Activated CD4-positive, alpha-beta memory T cell treated with anti-CD3 and anti-CD28 coated beads, Interleukin-2, amount 10 ng/mL, durations not matched to agents 7 days and 5 days (primary cell): ENCODE measurements at places on chromosomes 13 and 19. TPM values are rescaled to one million over a fixed set of nuclear protein-coding genes. Genes with fewer than 3 reads are reported as not detected.

GRCh38 chr13:72164811-72165210 is 297.8 kb upstream of the DACH1 start:
- no peak for DNase-seq
- H3K27ac ChIP-seq: no peak overlapping the region
- H3K27me3 ChIP-seq: no peaks in the 10 kb centered on the region
- H3K4me3 ChIP-seq: no peak overlapping the region
- no peaks in the 10 kb centered on the region for H3K4me1 ChIP-seq
- H3K36me3 ChIP-seq: no peaks in the 10 kb centered on the region

GRCh38 chr19:3458229-3459088 is 21.9 kb downstream of the SMIM24 start:
- no peaks in the 10 kb centered on the region for H3K36me3 ChIP-seq
- no peak overlapping the region for H3K27ac ChIP-seq
- H3K4me1 ChIP-seq: peaks cover 2% of the 10 kb centered on the region
- no peak for DNase-seq
- no peaks in the 10 kb centered on the region for H3K27me3 ChIP-seq
- H3K4me3 ChIP-seq: no peak overlapping the region

GRCh38 chr13:105848494-105848893 is 687.0 kb downstream of the EFNB2 start:
- no peaks in the 10 kb centered on the region for H3K36me3 ChIP-seq
- no peak overlapping the region for H3K4me3 ChIP-seq
- no peak for DNase-seq
- H3K27me3 ChIP-seq: no peaks in the 10 kb centered on the region
- H3K27ac ChIP-seq: no peak overlapping the region

- peaks cover 2% of the 10 kb centered on the region for H3K27me3 ChIP-seq
- H3K4me3 ChIP-seq: peak overlapping the region; percentile 89
- DNase-seq: peak; percentile 93
- H3K4me1 ChIP-seq: peaks cover 39% of the 10 kb centered on the region
- peaks cover 60% of the 10 kb centered on the region for H3K36me3 ChIP-seq
These were observed 703 bp upstream of the PLEKHG2 start for GRCh38 chr19:39411832-39412099.

- DNase-seq: no peak
- H3K27me3 ChIP-seq: no peaks in the 10 kb centered on the region
- H3K4me1 ChIP-seq: no peaks in the 10 kb centered on the region
- H3K36me3 ChIP-seq: no peaks in the 10 kb centered on the region
These were observed 13.2 kb downstream of the FREM2 start for GRCh38 chr13:38700051-38700450.

GRCh38 chr13:59790626-59791025 is 373.1 kb downstream of the DIAPH3 start:
- no peaks in the 10 kb centered on the region for H3K36me3 ChIP-seq
- no peaks in the 10 kb centered on the region for H3K27me3 ChIP-seq
- no peak overlapping the region for H3K4me3 ChIP-seq
- no peak overlapping the region for H3K27ac ChIP-seq

DNA sequence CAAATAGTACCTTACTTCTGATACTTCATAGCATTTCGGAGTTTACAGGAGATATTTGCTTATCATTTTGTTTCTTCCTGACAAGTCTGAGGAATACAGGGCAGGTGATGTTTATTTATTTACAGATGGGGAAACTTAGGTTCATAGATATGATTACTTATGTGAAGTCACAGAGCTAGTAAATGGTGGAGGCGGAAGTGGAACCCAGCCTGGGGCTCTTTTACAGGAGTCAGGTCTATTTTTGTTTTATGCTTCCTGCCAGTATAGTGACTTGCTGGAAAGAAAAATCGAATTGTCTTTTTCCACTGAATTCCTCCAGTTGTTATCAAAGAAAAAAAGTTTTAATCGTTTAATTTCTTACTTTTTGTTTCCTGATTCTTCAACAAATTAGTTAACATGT is 66.5 kb downstream of the DGKH start:
- peaks cover 6% of the 10 kb centered on the region for H3K36me3 ChIP-seq
- H3K4me1 ChIP-seq: peaks cover 5% of the 10 kb centered on the region
- no peaks in the 10 kb centered on the region for H3K27me3 ChIP-seq
- DNase-seq: no peak
- H3K4me3 ChIP-seq: no peak overlapping the region

DNA sequence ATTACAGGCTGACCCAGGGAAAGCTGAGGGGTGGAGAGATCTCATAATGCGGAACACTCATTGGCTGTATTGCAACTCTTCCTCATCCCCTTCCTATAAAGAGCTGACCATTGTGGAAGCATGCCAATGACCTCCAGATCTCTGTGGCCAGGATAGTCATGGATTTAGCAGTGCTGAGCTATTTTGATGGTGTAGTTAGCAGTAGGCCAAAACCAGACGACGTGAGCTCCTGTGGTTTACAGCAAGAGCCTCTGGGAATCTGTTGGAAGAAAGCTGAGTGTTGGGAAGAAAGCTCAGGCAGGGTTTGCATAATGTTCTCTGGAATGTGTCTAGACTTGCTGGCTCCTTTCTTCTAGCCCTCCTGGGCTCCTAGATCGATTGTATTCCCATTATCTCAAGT is 187.5 kb upstream of the GPC6 start:
- H3K4me3 ChIP-seq: no peak overlapping the region
- no peak overlapping the region for H3K27ac ChIP-seq
- H3K4me1 ChIP-seq: no peaks in the 10 kb centered on the region
- DNase-seq: no peak
- H3K27me3 ChIP-seq: no peaks in the 10 kb centered on the region

DNA sequence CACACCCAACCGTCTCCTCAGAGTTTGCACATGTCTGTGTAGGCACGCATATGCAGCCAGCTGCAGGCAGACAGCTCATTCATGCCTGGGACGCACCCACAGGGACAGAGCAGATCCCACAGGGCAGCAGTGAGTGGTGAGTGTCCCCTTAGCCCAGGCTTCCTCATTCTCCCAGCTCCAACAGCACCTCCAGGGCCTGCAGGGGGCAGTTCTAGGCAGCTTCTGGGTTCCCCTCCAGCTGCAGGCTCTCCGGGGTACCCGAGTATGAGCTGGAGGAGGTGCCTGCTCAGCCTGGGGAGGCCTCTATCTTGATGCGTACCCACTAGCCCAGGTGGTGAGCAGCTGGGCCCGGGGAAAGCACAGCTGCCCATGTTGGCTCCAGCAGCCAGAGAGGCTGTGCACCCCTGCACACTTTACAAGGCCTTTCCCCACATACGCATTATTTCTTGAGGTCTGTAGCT is 1.3 kb upstream of the SHANK1 start:
- no peaks in the 10 kb centered on the region for H3K36me3 ChIP-seq
- peaks cover 15% of the 10 kb centered on the region for H3K4me1 ChIP-seq

DNA sequence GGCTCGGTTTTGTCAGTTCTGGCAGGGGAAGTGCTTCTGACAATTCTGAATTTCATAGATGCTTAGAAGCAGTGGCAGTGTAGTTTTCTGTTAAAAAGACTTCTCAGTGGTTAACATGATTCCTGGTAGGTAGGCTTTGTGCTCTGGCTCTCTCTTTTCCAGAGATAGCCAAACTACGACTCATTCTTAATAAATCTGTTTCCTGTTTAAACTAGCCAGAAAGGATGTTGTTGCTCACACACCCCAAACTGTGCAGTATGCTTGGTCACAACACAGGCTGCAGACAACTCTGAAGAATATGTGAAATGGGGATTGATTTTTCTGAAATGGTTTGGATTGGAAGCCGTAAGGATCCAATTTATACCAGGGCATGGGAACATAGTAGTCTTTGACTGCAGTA is 711.5 kb downstream of the PCDH17 start:
- H3K4me1 ChIP-seq: no peaks in the 10 kb centered on the region
- no peak for DNase-seq
- no peaks in the 10 kb centered on the region for H3K27me3 ChIP-seq
- no peak overlapping the region for H3K27ac ChIP-seq
- no peaks in the 10 kb centered on the region for H3K36me3 ChIP-seq

DNA sequence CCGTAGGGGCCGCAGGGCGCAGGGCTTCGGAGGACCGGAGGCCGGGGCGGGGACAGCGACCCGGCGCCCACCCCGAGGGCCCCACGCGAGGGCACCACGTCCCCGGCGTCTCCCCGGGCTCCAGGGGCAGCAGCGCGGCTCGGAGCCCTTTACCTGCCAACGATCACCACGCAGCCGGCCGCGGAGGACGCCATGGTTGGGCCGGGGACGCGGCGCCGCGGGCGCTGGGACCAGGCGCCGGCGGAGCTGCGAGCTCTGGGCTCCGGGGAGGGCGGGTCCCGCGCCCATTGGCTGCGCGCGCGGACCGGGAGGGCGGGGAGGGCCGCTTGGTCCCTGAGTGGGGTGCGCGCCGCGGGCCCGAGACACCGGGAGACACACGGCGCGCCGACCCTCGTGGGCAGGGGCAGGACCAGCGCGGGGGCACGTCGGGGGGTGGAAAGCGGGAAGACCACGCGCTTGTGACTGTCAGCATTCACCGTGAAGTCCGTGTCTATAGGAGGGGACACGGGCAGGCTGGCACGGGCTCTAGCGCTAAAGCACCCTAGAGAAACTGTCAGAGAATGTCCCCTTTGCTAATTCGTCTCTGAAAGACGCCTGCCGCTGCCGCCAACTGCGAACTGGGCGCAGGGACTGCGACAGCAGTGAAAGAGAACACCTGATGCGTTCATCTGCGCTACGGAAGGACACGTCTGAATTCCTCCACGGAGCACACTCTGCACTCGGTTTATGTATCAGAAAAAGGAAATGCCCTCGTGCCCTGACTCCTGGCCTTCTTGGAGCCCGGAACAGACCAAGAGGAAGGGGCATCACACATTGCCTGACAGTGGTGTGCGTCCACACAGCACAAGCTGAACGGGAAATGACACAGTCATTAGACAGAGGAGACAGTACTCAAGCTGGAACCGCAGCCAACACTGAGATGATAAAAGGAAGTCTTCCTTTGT is at the start of gene CRYL1:
Gene CRYL1, minus strand, starts transcription at position 257 of the 944 bp plus-strand sequence. Its CDS starts 63 bp downstream, at position 194.
- peak within 1 kb of the TSS; percentile 77 for H3K27ac ChIP-seq
- H3K27me3 ChIP-seq: no peaks in the 10 kb centered on the region
- peaks cover 34% of the 10 kb centered on the region for H3K4me1 ChIP-seq
- peaks cover 5% of the 10 kb centered on the region for H3K36me3 ChIP-seq

DNA sequence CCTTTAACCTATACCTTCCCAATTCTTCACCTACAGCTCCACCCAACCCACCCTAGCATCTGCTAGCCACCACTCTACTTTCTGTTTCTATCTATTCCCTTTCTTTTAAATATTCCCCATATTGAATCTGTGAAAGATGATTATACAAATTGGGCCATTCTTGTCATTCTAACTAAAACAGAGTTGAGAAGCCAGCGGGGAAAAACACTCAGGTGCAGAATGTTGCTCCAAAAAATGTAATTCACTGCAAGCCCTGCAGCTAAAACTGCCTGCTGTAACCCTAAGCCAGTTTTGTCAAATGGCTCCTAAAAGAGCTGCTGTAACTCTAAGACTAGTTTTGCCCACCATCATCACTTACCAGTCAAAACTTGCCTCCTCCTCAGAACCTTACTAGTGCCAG is 1468.6 kb upstream of the MIR17HG start:
- H3K4me3 ChIP-seq: no peak overlapping the region
- H3K27ac ChIP-seq: no peak overlapping the region
- no peaks in the 10 kb centered on the region for H3K4me1 ChIP-seq
- DNase-seq: no peak
- H3K36me3 ChIP-seq: no peaks in the 10 kb centered on the region

- no peak overlapping the region for H3K4me3 ChIP-seq
- peaks cover 5% of the 10 kb centered on the region for H3K36me3 ChIP-seq
- DNase-seq: no peak
- H3K4me1 ChIP-seq: peaks cover 20% of the 10 kb centered on the region
- no peak overlapping the region for H3K27ac ChIP-seq
- peaks cover 21% of the 10 kb centered on the region for H3K27me3 ChIP-seq
These were observed 15.3 kb downstream of the LGALS16 start for GRCh38 chr19:39670998-39671397.

GRCh38 chr13:106505295-106505694 is 30.2 kb downstream of the EFNB2 start:
- H3K27ac ChIP-seq: no peak overlapping the region
- H3K4me1 ChIP-seq: peaks cover 2% of the 10 kb centered on the region
- no peak overlapping the region for H3K4me3 ChIP-seq
- no peak for DNase-seq
- H3K27me3 ChIP-seq: peaks cover 12% of the 10 kb centered on the region

GRCh38 chr19:1551068-1552040 is 16.8 kb downstream of the MEX3D start:
- peaks cover 7% of the 10 kb centered on the region for H3K27me3 ChIP-seq
- no peak overlapping the region for H3K4me3 ChIP-seq
- H3K36me3 ChIP-seq: no peaks in the 10 kb centered on the region
- no peak for DNase-seq
- H3K4me1 ChIP-seq: peaks cover under 1% of the 10 kb centered on the region
- no peak overlapping the region for H3K27ac ChIP-seq

GRCh38 chr19:30159636-30160035 is 212.5 kb upstream of the ZNF536 start:
- H3K27me3 ChIP-seq: no peaks in the 10 kb centered on the region
- H3K4me3 ChIP-seq: no peak overlapping the region
- H3K27ac ChIP-seq: no peak overlapping the region
- H3K36me3 ChIP-seq: no peaks in the 10 kb centered on the region
- H3K4me1 ChIP-seq: no peaks in the 10 kb centered on the region

DNA sequence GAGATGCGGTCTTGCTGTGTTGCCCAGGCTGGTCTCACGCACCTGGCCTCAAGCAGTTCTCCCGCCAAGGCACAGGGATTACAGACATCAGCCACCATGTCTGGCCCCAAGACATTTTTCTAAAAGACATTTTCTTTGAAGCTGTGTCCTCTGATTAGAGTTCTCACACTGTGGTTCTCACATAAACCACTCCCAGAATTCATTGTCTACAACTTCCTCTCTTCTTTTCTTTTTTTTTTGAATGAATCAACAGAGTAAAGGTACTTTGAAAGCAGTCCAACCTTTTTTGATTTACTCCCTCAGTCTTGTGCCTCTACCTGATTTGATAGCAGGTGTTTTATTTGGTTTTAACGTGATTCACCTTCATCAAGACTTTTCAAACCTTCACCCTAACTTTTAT is 14.3 kb upstream of the SHD start:
- H3K27ac ChIP-seq: peak overlapping the region; percentile 67
- DNase-seq: no peak
- peaks cover 41% of the 10 kb centered on the region for H3K36me3 ChIP-seq
- no peaks in the 10 kb centered on the region for H3K27me3 ChIP-seq
- no peak overlapping the region for H3K4me3 ChIP-seq

OVOL3 gene
- total RNA-seq: not detected

SOHLH2 gene
- total RNA-seq: not detected

DCLK1 gene
- total RNA-seq: not detected

ICAM5 gene
- total RNA-seq: 0.53 TPM

ALKBH7 gene
- 52.5 TPM for total RNA-seq

CRX gene
- not detected for total RNA-seq

CEACAM1 gene
- 38.2 TPM for total RNA-seq

ACP7 gene
- not detected for total RNA-seq

GTPBP3 gene
- 34.2 TPM for total RNA-seq
